ENCODE measurements at places on chromosomes 1 and 21.

DNA sequence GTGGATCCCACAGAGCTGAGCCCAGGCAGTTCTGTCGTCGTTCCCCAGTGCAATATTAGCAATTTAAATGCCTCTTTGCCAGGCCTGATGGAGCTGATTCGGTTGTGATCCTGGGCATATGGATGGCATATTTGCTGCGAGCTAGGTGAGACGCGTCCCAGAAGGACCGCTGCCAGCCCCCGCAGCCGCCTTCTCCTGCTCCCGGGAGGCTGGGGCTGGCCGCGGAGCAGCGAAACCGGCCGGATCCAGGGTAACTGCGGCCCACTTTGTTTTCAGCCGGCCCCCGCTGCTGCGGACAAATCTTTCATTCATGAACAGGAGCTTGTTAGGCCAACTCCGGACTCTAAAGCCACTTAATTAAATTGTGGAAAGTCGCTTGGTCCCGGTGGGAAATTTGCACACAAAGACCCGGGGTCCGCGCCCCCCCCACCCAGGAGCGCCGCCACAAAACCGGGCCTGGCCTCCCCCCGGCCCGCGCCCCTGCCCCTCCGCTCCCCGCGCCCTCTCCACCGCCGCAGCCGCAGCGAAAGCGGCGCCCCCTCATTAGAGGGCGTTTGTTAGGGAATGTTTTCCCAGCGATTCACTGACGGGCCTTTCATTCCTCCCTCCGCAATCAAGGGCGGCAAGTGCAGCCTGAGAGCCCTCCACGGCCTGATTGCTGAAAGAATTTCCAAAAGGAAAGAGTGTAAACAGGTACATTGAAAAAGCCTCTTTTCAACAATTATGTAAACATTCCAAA is 383.3 kb downstream of the RRAGC start:
- DNase-seq: no peak

DNA sequence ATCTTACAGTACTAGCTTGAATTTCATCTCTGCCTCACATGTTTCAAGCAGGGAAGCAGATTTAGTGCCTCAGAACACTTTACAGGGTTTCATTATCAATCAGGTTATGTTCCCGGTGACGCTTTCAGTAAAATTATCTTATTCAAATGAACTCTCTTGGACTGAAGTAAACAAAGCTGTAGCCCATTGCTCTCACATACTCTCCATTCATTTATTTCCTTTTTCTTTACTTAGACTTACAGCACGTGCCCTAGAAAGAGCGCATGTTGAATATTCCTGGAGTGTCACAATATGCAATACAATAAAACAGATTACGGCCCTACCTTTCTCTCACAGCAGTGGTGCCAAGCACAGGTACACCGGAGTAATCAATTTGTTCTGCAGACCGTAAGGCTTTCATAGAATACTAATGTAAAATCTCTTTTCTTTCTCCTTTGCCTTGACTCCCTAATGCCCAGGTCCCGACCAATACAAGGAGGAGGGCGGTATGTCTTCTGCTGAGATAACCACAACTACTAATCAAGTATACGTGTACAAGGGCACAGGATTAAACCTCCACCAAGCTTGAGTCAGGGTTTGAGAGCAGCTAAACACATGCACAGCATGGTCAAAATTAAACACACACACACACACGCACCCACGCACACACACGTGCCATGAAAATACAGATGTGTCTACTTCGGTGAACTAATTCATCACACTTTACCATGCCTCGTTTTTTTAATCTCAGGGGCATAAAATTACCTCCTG is 62.8 kb downstream of the NRIP1 start:
- no peak for DNase-seq

DNA sequence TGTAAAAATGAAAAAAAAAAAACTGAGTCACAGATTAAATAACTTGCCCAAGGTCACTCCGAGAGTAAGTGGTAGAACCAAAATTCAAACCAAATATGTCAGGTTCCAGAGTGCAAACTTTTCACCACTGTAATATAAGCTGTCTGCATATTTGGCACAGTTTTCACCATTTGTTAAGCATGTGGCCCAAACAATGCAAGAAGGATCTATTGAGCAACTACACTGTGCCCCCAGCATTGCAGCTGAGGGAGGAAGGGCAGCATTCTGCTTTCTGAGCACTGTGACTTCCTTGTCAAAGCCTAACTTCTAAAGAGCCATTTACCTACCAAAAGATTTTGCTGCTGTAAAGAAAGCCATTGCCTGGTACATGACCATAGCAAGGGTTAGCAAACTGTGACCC is 133.4 kb downstream of the SYT2 start:
- no peak for DNase-seq

DNA sequence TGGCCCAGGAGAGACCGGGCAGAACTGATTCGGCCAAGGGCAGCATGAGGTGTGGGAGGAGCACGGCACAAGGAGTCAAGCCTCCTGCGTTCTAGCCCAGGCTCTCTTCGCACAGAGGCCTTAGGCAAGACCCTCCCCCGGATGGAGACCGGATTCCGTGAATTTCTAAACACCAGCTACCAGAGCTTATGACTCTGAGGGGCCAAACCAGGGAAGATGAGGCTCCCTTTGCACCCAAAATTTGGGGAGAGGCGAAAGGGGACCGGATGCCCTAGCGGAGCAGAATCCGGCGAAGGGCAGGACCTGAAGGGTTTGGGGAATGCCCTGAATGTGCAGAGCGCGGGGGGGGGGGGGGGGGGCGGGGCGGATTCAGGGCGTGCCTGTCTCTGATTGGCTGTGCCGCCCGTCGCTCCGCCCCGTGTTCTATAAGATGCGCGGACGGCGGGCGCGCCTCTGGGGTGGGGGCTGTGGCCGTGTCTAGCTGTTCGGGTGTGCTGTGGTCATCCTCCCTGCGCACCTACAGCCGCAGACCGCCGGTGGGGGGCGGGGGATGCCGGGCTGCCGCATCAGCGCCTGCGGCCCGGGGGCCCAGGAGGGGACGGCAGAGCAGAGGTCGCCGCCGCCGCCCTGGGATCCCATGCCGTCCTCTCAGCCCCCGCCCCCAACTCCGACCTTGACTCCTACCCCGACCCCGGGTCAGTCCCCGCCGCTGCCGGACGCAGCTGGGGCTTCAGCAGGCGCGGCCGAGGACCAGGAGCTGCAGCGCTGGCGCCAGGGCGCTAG is at the start of gene TRNP1:
Gene TRNP1 (plus strand): TSS at position 456 of the 783 bp plus-strand sequence. CDS start 95 bp downstream, at position 551.
- DNase-seq: peak; percentile 76

GRCh38 chr1:69707103-69707502 is 139.4 kb downstream of the LRRC7 start:
- peak; percentile 73 for DNase-seq

DNA sequence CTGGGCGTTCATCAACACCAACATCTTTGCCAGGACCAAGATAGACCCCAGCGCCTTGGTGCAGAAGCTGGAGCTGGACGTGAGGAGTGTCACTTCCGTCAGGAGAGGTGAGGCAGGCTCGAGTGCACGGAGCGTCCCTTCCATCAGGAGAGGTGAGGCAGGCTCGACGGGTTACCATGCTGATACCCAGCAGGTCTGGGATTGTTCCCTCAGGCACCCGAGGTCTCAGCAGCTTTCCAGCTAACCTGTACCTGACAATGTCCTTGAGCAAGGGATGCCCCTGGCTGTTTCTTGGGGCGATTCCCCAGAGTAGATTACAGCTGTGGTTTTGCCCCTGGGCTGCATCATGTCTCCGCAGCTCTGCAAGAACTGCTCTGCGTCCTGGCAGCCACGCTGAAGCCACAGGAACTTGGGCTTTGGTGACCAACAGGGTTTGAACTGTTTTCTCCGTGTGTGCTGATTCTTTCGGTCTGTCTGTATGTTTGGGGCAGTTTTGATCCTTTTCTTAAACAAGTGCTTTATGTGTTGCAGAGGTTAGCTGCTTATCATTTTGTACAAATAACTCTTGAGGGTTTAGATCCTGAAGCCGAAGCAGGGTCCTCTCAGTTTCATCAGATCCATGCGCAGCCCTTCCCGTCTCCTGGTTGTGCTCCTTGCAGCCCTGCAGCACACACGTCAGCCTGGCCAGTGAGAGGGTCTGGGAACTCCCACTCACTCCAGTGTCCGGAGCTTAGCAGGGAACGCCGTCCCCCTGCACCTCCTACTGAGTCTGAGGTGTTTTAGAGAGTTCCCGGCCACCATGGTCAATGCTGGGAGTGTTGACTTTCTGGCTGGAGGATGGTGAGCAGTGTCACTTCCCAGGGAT is 4.1 kb downstream of the SLX9 start:
- DNase-seq: no peak

GRCh38 chr1:76627901-76628300 is 239.4 kb upstream of the ST6GALNAC5 start:
- no peak for DNase-seq

Measured in NCI-H2171 treated with DMSO at 0.1 percent for 48 hours (cell line).